ENCODE measurements at places on chromosomes 3 and 15. TPM values are rescaled to one million over a fixed set of nuclear protein-coding genes. Genes with fewer than 3 reads are reported as not detected.

TMCO5A gene
- not detected for total RNA-seq

GRCh38 chr3:87413814-87414213, 137.4 kb upstream of the POU1F1 start:
- H3K36me3 ChIP-seq, result no peaks in the 10 kb centered on the region
- H3K4me1 ChIP-seq, result no peaks in the 10 kb centered on the region
- DNase-seq, result no peak
- H3K4me3 ChIP-seq, result no peak overlapping the region

- no peak for DNase-seq
- no peaks in the 10 kb centered on the region for H3K27me3 ChIP-seq
- no peak overlapping the region for H3K4me3 ChIP-seq
- no peaks in the 10 kb centered on the region for H3K36me3 ChIP-seq
- no peak overlapping the region for H3K27ac ChIP-seq
- peaks cover 5% of the 10 kb centered on the region for H3K4me1 ChIP-seq
These were observed 231.0 kb upstream of the TLE3 start for GRCh38 chr15:70328679-70329115.

- DNase-seq, result no peak
- no peak overlapping the region for H3K27ac ChIP-seq
- H3K4me3 ChIP-seq, result no peak overlapping the region
- H3K4me1 ChIP-seq, result no peaks in the 10 kb centered on the region
These were observed 6.6 kb downstream of the ZBED2 start for GRCh38 chr3:111588527-111588926.

GRCh38 chr15:42070279-42070975, 23.9 kb downstream of the PLA2G4D start:
- H3K4me3 ChIP-seq, result no peak overlapping the region
- H3K36me3 ChIP-seq, result no peaks in the 10 kb centered on the region
- no peaks in the 10 kb centered on the region for H3K4me1 ChIP-seq
- no peaks in the 10 kb centered on the region for H3K27me3 ChIP-seq
- DNase-seq, result no peak
- no peak overlapping the region for H3K27ac ChIP-seq

TNIK gene
- total RNA-seq, result 48.9 TPM

- H3K36me3 ChIP-seq, result peaks cover 7% of the 10 kb centered on the region
- H3K27ac ChIP-seq, result no peak overlapping the region
- H3K4me3 ChIP-seq, result no peak overlapping the region
- H3K27me3 ChIP-seq, result no peaks in the 10 kb centered on the region
- DNase-seq, result no peak
- no peaks in the 10 kb centered on the region for H3K4me1 ChIP-seq
These were observed 10.1 kb downstream of the HAUS2 start for GRCh38 chr15:42558739-42559138.

GRCh38 chr3:58260733-58261132, 23.1 kb downstream of the ABHD6 start:
- no peak overlapping the region for H3K4me3 ChIP-seq
- no peaks in the 10 kb centered on the region for H3K4me1 ChIP-seq
- no peak overlapping the region for H3K27ac ChIP-seq
- no peaks in the 10 kb centered on the region for H3K27me3 ChIP-seq

GRCh38 chr3:6854184-6854583, 6.7 kb upstream of the GRM7 start:
- no peak overlapping the region for H3K4me3 ChIP-seq
- no peak for DNase-seq
- no peaks in the 10 kb centered on the region for H3K27me3 ChIP-seq
- no peaks in the 10 kb centered on the region for H3K4me1 ChIP-seq
- no peaks in the 10 kb centered on the region for H3K36me3 ChIP-seq

- no peaks in the 10 kb centered on the region for H3K4me1 ChIP-seq
- no peaks in the 10 kb centered on the region for H3K36me3 ChIP-seq
- no peak overlapping the region for H3K27ac ChIP-seq
- H3K27me3 ChIP-seq, result no peaks in the 10 kb centered on the region
These were observed 240.2 kb upstream of the TPRG1 start for GRCh38 chr3:188931531-188931930.

DNA sequence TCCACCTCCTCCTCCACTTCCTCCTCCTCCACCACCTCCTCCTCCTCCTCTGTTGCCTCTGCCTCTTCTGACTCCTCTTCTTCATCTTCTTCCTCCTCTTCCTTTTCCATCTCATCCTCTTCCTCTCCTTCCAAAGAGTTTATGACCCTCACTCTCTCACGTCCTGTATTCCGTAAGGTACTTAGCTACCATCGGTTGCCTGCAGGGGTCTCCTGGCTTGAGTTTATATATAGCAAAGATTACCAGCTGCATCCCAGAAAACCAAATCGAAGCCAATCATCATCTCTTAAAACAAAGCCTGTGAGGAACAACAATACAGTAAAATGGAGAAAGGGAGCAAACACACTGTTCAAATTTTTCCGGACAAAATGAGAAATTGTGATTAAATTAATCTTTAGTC, 317.4 kb downstream of the C3orf38 start:
- H3K27ac ChIP-seq, result no peak overlapping the region
- H3K36me3 ChIP-seq, result no peaks in the 10 kb centered on the region
- no peaks in the 10 kb centered on the region for H3K27me3 ChIP-seq
- DNase-seq, result no peak

CHDH gene
- total RNA-seq, result 33.4 TPM

- no peak overlapping the region for H3K4me3 ChIP-seq
- no peaks in the 10 kb centered on the region for H3K4me1 ChIP-seq
- no peak for DNase-seq
- no peaks in the 10 kb centered on the region for H3K36me3 ChIP-seq
These were observed 596.9 kb upstream of the ARPP21 start for GRCh38 chr3:35042210-35042991.

GRCh38 chr3:39186692-39187151, 5.7 kb downstream of the XIRP1 start:
- no peak overlapping the region for H3K4me3 ChIP-seq
- no peaks in the 10 kb centered on the region for H3K27me3 ChIP-seq
- no peaks in the 10 kb centered on the region for H3K36me3 ChIP-seq
- H3K27ac ChIP-seq, result no peak overlapping the region

DNA sequence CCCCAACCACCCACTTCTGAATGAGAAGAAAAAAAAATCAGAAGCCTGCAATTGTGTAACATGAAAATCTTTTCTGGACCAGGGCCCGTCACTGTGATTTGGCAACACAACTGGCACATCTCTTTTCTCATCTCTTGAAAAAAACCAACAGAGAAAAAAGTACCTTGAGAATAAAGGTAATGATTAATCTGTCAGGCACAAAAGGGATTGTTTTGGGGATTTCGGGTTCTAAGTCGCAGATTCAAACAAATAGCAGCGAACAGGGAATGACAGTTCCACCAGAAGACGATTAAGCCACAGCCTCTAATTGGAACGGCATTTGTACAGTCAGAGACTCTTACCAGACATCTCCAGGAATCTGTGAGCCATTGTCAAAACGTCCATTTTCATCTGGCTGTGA, at the start of gene AQP9:
AQP9 (plus strand) TSS at position 276 of the 400 bp plus-strand sequence. CDS start 185 bp downstream, outside the sequence.
- H3K4me1 ChIP-seq, result no peaks in the 10 kb centered on the region
- no peak within 1 kb of the TSS for H3K4me3 ChIP-seq
- no peaks in the 10 kb centered on the region for H3K27me3 ChIP-seq

- no peak overlapping the region for H3K4me3 ChIP-seq
- no peak for DNase-seq
- no peak overlapping the region for H3K27ac ChIP-seq
These were observed 216.8 kb downstream of the ERC2 start for GRCh38 chr3:56251343-56251945.

GRCh38 chr3:138186221-138186620, 880 bp upstream of the ARMC8 start:
- H3K27ac ChIP-seq, result no peak overlapping the region
- no peaks in the 10 kb centered on the region for H3K36me3 ChIP-seq
- H3K4me1 ChIP-seq, result peaks cover 3% of the 10 kb centered on the region
- no peak for DNase-seq

CPNE4 gene
- total RNA-seq, result 0.79 TPM

DNA sequence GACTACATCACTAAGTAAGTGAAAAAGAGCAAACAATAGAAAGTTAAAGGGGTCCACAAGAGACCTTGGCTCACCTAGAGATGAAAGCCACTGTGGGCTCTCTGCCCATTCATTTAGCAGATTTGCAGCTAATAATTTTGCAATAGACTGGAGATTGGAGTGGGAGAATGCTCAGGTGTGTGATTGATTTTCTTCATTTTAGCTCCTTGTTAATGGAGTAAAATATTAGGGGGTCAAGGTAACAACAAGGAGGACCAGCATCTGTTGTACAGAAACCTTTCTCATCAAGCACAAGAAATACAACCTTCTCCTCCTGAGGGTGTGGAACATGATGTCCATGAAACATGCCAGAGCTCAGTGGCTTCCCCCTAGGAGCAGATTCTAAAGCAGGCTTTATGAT, 63.2 kb downstream of the TMEM266 start:
- no peaks in the 10 kb centered on the region for H3K36me3 ChIP-seq
- no peaks in the 10 kb centered on the region for H3K4me1 ChIP-seq
- H3K4me3 ChIP-seq, result no peak overlapping the region
- H3K27me3 ChIP-seq, result no peaks in the 10 kb centered on the region
- no peak overlapping the region for H3K27ac ChIP-seq

FBXL22 gene
- 4.7 TPM for total RNA-seq

SEMA5B gene
- 8.4 TPM for total RNA-seq

GRCh38 chr15:62606376-62607113, 436.0 kb upstream of the TPM1 start:
- DNase-seq, result no peak
- H3K4me3 ChIP-seq, result no peak overlapping the region
- H3K36me3 ChIP-seq, result no peaks in the 10 kb centered on the region
- H3K4me1 ChIP-seq, result no peaks in the 10 kb centered on the region

- DNase-seq, result no peak
- no peaks in the 10 kb centered on the region for H3K4me1 ChIP-seq
- no peak overlapping the region for H3K4me3 ChIP-seq
- no peak overlapping the region for H3K27ac ChIP-seq
These were observed 26.9 kb upstream of the GOLGA8B start for GRCh38 chr15:34610354-34610753.

IL17RB gene
- total RNA-seq, result 27.7 TPM

BCHE gene
- 1.4 TPM for total RNA-seq

DNA sequence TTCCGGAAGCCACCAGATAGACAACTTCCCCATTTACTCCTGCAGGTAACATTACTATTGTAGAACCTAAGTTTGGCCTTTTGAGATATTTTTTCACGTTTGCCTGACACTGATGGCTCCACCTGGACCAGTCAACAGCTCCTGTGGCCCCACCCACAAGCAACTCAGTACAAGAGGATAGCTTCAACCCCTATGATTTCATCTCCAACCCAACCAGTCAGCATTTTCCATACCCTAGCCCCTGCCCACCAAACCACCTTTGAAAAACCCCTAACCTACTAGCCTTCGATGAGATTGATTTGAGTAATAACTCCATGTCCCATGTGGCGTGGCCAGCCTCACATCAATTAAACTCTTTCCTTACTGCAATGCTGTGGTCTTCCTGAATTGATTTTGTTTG, 950 bp upstream of the EHHADH start:
- peaks cover under 1% of the 10 kb centered on the region for H3K4me1 ChIP-seq
- H3K27ac ChIP-seq, result no peak overlapping the region
- H3K4me3 ChIP-seq, result no peak overlapping the region
- H3K27me3 ChIP-seq, result no peaks in the 10 kb centered on the region
- DNase-seq, result no peak
- no peaks in the 10 kb centered on the region for H3K36me3 ChIP-seq

DNA sequence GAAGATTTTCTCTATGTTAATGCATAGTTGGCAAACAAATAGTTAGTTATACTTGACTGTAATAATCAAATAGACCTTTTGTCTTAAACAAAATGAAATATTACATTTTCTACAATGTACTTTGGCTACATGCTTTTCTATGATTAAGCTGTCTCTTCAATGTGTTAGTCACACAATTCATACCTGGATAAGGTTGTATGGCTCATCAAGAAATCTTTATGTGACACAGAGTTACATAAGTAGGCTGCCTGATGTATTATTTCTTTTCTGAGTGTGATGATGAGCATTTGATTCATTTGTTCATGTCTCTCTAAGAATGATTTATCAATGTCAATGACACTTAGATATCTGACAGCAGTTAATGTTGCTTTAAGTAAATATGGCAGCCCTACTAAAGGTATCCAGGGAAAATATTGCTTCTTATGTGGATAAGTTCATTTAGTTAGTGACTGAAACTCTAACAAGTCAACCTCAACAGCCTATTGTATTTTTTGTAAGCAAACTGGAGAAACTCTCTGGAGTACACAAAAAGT, 157.4 kb upstream of the SOX2 start:
- H3K36me3 ChIP-seq, result no peaks in the 10 kb centered on the region
- H3K4me1 ChIP-seq, result no peaks in the 10 kb centered on the region
- H3K27ac ChIP-seq, result no peak overlapping the region
- H3K4me3 ChIP-seq, result no peak overlapping the region
- DNase-seq, result no peak
- no peaks in the 10 kb centered on the region for H3K27me3 ChIP-seq

DNA sequence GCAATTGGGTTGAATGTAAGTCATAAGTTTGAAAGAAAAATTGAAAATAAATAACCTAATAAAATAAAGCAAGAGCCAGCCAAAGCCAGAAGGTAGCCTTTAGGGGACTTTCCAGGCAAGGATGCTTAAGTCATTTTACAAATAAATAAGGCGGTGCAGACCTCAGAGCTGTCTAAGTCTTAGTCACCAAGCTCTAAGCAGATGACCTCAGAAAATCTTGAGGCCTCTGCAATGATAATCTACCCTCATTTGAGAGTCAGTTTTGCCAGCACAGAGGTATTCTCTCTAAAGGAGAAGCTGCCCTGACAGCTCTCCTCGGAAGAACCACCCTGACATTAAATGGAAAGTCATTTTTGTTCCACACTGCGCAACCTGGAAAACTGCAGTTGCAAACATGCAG, 113.9 kb downstream of the OXNAD1 start:
- DNase-seq, result no peak
- no peaks in the 10 kb centered on the region for H3K27me3 ChIP-seq
- H3K4me1 ChIP-seq, result no peaks in the 10 kb centered on the region
- H3K36me3 ChIP-seq, result no peaks in the 10 kb centered on the region
- H3K4me3 ChIP-seq, result no peak overlapping the region

- no peak overlapping the region for H3K27ac ChIP-seq
- no peak for DNase-seq
- H3K27me3 ChIP-seq, result no peaks in the 10 kb centered on the region
- no peak overlapping the region for H3K4me3 ChIP-seq
These were observed 310.1 kb downstream of the FOXP1 start for GRCh38 chr3:71273453-71273852.

- no peak overlapping the region for H3K27ac ChIP-seq
- peaks cover 4% of the 10 kb centered on the region for H3K4me1 ChIP-seq
- no peaks in the 10 kb centered on the region for H3K27me3 ChIP-seq
- no peaks in the 10 kb centered on the region for H3K36me3 ChIP-seq
- no peak for DNase-seq
These were observed 28.6 kb upstream of the NDUFB4 start for GRCh38 chr3:120567370-120568201.

GRCh38 chr15:37929238-37929637, 5.2 kb upstream of the TMCO5A start:
- no peaks in the 10 kb centered on the region for H3K4me1 ChIP-seq
- no peak overlapping the region for H3K27ac ChIP-seq
- H3K4me3 ChIP-seq, result no peak overlapping the region
- DNase-seq, result no peak

DNA sequence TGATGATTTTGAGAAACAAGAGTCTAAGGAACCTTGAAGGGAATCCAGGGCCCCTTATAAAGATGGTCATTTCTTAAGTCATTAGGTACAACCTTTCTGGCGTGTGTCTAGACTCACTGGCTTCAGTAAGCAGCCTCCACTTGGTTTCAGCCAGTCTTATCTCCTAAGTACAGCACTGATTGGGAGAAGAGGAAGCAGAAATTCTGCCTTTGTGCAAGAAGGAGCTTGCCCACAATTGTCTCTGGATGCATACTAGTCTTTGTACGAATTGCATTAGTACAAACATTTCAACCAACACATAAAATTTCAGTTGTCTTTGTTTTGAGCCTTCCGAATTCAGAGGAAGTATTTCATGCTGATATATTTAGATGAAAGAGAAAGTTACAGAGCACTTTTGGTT, 139.4 kb downstream of the SLCO3A1 start:
- no peaks in the 10 kb centered on the region for H3K27me3 ChIP-seq
- no peaks in the 10 kb centered on the region for H3K4me1 ChIP-seq
- no peak overlapping the region for H3K27ac ChIP-seq
- H3K36me3 ChIP-seq, result no peaks in the 10 kb centered on the region
- no peak overlapping the region for H3K4me3 ChIP-seq
